ENCODE measurements at places on chromosomes 12 and 14.
A peak's percentile ranks its signal among the peaks of the same experiment; 100 is the strongest.

GRCh38 chr12:20798554-20798953, 12.0 kb upstream of the SLCO1B3 start:
- DNase-seq, result no peak

DNA sequence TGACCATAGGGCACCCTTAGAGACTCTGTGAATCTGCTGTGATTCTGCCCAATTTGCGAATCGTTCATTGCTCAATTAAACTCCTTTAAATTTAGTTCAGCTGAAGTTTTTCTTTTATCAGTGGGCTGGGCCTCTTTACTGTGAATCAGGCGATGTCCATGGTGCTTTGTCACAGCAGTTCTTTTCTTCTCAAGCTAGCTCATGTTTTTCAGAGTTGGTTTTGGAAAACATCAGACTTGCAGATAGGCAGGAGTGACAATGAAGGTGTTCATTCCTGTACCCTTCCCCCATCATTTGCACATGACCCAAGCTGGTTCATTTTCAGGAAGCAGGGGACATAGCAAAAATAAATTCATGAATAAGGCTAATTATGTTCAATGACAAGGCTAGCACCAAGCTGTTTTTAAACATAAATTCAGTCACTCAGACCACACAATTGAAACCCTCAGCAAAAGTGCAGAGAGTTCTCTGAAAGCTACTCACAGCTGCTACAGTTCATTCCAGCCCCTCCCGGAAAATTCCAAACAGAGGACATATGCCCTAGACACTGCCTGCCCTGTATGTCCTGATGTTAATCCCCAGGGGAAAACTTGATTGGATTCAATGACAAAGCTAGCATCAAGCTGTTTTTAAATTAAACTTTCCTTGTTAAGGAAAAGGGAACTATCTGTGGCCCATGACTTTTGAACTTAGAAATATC, 383.3 kb downstream of the C12orf75 start:
- DNase-seq, result no peak

DNA sequence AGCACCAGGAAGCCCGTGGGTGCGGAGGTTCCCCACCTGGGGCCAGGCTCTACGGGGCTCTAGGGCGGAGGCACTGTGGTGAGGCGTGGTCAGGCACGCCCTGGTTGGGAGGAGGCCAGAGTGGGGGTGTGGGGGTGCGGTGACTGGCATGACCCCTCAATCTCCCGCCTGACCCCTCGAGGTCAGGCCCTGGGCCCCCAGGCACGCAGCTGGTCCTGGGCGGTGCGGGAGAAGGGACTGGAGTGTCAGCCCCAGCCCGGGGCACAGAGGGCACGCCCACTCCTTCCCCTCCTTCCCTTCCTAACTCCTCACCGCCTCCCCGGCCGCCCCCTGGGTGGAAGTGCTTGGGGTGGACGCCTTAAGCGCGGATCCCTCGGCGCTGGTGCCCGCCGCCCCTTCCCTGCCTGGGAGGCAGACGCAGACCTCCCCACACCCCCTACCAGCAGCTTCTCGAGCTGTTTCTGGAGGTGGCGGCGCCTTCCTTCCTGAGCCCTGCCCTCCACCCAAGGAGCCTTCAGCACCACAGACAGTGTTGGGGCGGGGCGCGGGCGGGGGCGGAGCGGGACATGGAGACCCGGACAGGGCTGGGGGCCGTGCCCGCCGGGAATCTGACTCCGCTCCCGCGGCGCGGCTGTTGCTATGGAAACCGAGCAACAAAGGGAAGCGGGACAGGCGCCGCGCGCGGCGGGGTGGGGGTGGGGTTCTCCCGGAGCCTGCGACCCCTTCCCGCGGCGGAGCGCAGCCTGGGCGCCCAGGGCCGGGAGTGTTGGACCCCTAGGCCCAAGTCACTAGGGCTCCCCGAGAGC, 741 bp upstream of the CRIP2 start:
- no peak for DNase-seq

- DNase-seq, result no peak
These were observed 92.9 kb upstream of the FOXN3 start for GRCh38 chr14:89509891-89510290.

DNA sequence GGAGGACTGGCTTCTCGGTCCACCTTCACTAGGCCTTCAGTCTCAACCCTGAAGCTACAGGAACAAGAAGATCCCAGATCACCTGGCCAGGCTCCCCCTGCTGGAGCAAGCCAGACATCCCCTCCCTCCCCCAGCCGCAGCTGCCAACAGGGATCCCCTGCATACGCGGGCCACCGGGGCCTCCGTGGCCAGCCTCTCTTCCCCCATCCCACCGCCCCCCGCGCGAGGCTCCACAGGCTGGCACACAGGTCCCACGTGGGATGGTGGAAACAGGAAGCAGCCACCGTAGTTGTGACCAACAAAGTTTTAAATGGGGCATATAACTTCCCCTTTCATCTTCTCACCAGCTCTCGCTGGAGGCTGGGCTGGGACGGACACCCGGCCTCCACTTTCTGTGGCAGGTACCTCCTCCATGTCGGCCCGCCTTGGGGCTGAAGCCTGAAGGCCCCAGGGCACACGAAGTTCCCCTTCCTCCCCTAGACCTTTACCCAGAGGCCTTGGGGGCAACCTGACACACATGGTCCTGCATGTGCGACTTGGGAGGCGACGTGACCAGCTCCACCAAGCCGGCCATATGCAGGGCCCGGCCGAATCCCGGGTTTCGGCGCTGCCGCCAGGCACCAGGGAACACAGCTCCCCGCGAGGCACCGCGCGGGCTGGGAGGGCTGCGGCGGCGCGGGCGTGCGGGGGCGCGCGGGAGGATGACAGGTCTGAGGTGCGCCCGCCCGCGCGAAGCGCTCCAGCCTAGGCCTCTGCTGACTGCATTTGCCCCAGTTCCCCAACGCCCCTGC, 44.4 kb upstream of the PNMA1 start:
- peak; percentile 36 for DNase-seq

GRCh38 chr12:80374615-80375014, 69.4 kb upstream of the PTPRQ start:
- no peak for DNase-seq

- DNase-seq, result no peak
These were observed 13.9 kb downstream of the CKB start for GRCh38 chr14:103508521-103509329.
